Eye (tissue), 1 donor: ENCODE measurements at places on chromosomes 4 and X.

DNA sequence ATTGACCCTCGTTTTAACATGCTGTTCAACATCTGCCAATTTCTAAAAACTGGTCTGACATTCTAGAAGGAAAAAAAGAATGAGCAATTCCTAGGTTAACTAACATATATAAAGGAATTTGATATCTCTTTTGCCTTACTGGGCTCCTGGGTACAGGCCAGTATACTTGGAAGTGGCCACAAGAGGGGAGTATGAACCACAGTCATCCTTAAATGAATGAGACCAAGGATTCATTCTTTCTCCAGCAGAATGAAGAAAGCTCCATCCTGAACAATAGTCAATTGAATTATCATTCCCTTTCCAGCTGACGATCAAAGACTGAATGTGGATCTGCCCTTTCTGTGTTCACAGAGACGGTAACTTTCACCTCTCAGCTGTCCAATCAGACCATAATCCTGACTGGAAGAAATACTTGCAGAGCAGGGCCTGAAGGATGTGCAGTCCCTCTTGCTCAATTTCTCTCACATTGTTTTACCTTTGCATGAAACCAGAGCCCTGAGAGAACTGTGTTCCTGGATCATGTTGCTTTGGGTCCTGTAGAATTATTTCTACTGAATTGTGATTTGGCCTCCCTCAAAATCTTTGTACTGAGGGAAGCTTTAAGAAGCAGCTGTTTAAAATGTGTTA lies 14.8 kb upstream of the SPARCL1 start:
- peak; percentile 62 for DNase-seq

- DNase-seq, result no peak
Measured at GRCh38 chrX:125492439-125492838, 172.8 kb downstream of the TEX13C start.

DNA sequence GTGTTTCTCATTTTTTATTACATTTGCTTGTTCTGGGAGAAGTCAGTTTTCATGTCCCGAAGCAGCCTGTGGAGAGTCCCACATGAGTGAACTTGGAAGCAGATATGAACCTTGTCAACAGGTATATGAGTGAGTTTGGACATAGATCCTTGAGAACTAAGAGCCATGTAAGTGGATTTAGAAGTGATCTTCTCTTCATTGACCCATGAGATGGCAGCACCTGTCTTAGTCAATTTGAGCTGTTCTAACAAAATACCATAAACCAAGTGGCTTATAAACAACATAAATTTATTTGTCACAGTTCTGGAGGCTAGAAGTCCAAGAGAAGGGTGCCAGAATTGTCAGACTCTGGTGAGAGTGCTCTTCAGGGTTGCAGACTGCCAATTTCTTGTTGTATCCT lies 1043.8 kb downstream of the ADGRL3 start:
- no peak for DNase-seq

- DNase-seq, result no peak
Measured at GRCh38 chrX:18855919-18856644, 127.8 kb downstream of the PHKA2 start.

DNA sequence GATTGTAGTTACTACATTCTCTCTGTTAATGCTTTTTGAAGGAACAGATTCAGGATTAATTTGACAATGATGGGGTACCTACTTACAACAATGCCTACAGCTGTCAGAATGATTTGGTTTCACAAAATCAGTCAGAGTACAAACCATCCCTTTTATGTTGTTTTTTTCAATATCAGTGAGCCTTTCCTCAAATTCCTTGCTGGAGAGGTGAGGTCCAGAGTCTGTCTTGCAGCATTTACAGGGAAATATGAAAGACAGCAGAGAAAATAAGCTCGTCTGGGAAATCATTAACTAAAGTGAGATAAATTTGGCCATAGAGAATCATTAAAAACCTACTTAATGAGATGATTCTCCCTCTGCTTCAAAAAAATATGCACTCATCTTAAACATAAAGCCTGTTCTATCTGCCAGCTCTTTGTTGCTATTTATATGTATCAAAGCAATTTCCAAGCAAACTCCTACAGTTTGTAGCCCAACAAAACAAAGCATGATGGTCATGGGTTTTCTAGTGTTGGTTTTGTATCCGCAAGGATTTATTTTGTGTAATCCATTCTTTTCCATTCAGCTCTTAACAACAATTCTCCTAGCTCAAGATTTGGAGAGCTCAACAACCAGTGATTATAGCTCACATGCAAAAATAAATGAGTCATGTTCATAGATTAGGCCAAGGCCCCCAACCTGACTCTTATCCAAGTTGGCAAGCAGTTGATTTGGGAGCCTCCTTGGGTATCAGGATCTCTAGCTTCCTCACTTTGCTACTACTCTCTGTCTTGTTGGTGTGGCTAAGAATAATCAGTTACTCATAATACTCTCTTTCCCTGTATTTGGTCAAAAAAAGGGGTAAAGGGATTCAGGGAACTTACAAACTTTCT lies 222.6 kb downstream of the ENOX2 start:
- peak; percentile 28 for DNase-seq

DNA sequence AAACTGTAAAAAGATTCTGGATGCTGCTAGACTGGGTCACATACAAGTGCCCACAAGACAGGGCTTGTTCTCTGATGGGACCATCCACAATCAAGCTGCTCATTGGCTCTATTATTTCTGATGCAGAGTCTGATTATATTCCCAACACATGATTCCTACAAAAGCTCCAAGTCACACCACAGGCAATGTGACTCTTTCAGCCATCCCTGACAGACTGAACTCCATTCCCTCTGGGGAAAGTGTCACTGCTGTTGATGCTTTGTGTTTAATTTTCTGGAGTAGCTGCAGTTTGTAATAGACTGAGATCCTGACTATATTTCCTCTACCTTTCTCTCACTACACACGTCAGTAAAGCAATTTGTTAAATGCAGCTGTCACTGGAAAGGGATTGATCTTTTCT lies 55.4 kb upstream of the BCLAF3 start:
- peak; percentile 3 for DNase-seq

- no peak for DNase-seq
Measured at GRCh38 chr4:122701061-122701460, 31.4 kb upstream of the BBS12 start.

DNA sequence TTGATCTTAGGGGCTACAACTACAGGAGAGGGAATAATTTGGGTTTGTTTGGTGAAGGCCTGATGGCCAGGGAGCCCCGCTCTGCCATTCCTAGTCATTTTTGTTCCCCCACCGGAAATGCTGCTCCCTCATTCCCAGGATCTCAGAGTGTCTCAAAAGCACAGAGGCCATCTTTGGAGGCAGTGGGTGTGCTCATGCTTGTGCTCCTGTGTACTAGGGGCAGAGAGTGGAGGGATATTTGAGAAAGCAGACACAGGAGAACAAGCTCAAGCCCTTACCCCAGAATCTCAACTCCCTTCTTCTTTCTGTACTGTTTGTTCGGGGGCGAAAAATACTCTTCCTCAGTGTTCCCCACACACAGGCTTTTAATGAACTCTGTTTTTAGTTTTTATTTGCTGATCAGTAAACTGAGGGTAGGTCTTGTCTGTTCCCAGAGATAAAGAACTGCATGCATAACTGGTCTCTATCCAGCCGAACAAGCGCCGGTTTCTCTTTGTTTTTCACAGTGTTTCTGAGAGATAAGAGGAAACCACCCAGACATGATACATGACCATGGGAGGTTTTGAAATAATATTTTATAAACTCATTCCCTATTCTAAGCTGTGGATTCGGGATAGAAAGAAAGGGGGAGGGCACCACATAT lies 32.9 kb upstream of the XK start:
- DNase-seq, result no peak

DNA sequence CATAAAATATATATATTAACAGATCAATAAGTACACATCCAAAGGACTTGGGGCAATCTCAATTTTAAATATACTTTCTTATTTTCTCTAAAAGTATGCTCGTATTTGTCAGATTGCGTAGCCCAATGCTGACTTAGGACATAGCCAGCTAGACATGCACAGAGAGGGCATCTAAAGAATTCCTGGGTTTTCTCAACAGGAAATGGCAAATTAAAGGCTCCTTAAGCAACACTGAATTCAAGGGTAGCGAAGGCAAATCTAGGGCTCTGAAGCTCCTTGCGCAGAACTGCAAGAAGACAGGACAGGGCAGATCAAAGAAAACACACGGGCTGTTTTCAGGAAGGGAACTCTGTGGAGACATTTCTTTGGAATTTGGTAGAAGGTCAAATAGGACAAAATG lies 94.6 kb upstream of the FTHL17 start:
- no peak for DNase-seq

DNA sequence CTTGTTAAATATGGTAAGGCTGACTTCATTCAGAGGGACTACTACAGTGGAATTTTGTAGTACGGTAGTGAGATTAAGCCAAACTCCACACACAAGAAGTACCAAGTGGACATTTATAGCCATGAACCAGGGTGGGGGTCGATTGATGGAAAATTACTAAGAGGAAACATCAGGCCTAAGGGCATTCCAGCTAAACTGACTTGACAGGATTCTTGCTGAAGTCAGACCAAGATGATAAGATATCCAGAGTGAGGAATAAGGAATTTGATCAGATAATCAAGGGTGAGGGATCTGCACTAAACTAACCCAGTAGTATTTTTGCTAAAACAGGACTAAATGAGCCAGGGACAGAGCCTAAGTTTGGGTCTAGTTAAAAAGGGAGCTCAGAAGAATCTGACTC lies 597.5 kb downstream of the RPA4 start:
- DNase-seq, result no peak

DNA sequence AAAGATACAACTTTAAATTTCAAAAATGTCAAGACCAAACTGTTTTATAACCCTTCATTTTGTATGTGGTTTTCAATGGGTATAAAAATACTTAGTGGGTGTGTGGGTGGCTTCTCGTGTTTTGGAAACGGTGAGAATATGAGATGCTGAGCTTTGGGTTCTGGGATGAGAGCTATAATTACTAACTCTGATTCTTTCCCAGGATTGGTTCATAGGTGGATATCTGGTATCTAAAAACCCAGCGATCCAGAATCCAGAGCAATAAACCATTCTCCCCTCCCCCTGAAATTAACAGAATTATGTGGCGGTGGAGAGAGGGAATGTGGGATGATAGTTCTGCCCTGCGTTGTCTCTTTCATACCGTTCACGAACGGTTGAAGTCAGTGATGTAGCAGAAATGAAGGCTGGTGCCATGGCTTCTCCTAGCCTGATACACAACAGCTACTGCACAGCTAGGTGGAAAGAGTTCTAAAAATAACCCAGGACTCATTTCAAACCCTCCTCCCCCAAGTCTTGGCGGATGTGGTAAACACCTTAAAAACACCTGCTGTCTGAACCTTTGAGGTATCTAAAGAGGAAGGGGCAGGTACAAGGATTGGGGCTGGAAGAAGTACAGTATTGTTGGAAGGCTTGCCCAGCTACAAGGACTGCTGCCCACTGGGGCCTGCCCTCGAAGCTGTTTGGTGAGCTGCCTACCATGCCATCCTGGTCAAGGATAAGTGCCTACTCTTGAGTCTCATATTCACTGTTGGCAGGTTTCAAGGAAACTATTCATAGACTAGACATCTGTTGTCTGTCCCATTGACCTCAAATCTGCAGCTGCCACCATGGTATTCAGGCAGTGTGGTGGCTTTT lies 44.5 kb downstream of the SEPTIN11 start:
- no peak for DNase-seq
